Activated naive CD4-positive, alpha-beta T cell treated with anti-CD3 and anti-CD28 coated beads, Interleukin-2, amount 10 ng/mL, durations not matched to agents 7 days and 5 days (primary cell): ENCODE measurements at places on chromosomes 1 and 21.

GRCh38 chr1:166089804-166090203 lies 77.0 kb downstream of the FAM78B start:
- H3K36me3 ChIP-seq: no peaks in the 10 kb centered on the region
- H3K27me3 ChIP-seq: peaks cover 3% of the 10 kb centered on the region
- DNase-seq: peak; percentile 37
- H3K27ac ChIP-seq: no peak overlapping the region

DNA sequence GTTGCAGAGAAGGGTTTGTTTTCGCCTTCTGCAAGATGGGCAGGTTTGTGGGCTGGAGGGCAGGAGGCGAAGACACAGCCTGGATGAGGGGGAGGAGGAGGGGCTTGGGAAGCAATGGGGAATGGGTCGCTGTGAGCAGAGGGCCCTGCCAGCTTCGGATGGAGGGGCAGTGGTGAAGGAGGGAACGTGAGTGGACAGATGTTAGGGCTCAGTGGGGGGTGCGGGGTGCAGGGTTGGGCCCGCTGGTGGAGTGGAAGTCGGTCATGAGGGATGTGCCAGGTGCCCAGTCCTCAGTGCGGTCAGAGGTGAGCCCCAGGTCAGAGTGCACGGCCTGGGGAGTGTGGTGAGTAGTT lies 55.5 kb upstream of the ABCG1 start:
- H3K4me3 ChIP-seq: no peak overlapping the region
- no peak for DNase-seq
- peaks cover 13% of the 10 kb centered on the region for H3K27me3 ChIP-seq
- peaks cover 34% of the 10 kb centered on the region for H3K4me1 ChIP-seq

GRCh38 chr1:173916667-173917066 lies 460 bp downstream of the SERPINC1 start:
- DNase-seq: no peak
- peaks cover 10% of the 10 kb centered on the region for H3K27me3 ChIP-seq
- no peak overlapping the region for H3K27ac ChIP-seq

DNA sequence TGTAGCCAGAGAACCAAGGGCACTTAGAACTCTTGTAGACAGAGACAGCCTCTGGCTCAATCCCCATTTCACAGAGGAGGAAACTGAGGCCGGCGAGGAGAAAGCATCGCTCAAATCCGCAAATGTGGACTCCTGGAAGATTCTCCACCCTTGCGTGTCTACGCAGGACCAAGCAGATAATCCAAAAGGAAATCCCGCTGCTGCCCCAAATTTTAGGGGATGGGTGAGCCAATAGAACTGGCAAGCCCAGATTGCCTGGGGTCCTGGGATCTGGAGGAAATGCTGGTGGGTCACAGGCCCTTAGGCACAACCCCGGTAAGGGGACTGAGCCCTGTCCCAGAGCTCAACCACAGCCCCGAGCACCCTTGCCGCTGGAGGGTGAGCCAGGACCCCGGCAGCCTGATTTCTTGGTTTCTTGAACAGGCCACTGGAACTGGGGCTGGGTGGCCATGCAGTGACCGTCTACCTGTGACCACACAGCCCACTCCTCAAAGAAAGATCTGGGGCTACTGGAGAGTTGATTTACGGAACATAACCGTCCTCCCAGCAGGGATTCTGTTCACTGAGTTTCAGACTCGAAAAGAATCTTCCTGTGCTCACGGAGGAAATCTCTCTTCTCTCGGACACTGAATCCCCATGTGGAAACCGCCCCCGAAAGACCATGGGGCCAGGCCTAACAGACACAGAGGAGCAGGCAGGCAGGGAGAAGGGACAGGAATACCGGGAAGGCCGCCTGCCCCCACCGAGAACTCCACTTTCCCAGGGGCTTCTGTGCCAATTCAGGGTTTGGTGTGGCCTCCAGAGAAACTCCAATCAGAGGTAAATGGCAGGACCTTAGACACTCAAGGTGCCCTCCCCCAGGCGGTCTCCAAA lies 238.4 kb downstream of the NPHP4 start:
- no peaks in the 10 kb centered on the region for H3K4me1 ChIP-seq
- no peak for DNase-seq
- H3K36me3 ChIP-seq: no peaks in the 10 kb centered on the region
- no peak overlapping the region for H3K27ac ChIP-seq

DNA sequence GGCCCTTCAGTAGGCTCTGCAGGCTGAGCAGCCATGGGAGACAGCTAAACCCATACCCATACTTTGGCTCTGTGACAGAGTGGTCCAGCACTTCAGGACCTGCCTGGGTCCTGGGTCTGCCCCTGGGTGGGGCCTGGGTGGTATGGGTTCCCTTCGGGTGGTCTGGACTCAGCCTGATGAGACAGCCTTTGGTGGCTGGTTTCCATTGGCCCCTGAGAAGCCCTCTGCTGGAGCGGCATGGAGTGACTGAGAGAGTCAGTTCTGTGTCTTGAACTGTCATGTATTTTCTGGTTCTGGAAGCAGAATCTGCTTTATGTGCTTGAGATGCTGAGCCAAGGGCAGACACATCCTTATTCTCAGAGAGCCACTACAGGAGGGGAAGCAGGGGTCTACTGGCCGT lies 31.3 kb upstream of the KCNA2 start:
- H3K36me3 ChIP-seq: peaks cover 23% of the 10 kb centered on the region
- H3K4me3 ChIP-seq: no peak overlapping the region
- no peak for DNase-seq
- peaks cover 51% of the 10 kb centered on the region for H3K4me1 ChIP-seq
- H3K27ac ChIP-seq: peak overlapping the region; percentile 70

DNA sequence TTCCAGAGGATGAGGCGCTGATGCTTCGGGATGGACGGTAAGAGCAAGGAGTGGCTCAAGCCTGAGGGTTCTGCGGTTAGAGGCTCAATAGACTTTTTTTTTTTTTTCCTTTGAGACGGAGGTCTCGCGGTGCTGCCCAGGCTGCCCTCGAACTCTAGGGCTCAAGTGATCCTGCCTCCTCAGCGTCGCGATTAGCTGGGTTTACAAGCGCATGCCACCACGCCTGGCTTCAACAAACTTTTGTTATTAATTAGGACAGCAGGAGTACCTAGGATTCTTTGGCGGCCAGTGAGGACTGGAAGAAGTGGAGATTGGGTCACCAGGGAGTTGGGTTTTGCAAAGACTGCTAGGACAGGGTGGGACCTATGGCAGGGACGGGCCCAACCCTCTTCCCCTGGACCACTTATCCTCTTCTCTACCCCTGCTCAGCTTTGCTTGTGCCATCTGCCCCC lies 587 bp downstream of the SCNM1 start:
- H3K27me3 ChIP-seq: peaks cover 4% of the 10 kb centered on the region
- H3K27ac ChIP-seq: peak overlapping the region; percentile 93
- DNase-seq: no peak
- H3K4me1 ChIP-seq: peaks cover 56% of the 10 kb centered on the region
- H3K4me3 ChIP-seq: peak overlapping the region; percentile 86

- no peak for DNase-seq
- no peak overlapping the region for H3K4me3 ChIP-seq
- H3K27ac ChIP-seq: no peak overlapping the region
- no peaks in the 10 kb centered on the region for H3K27me3 ChIP-seq
- no peaks in the 10 kb centered on the region for H3K4me1 ChIP-seq
- no peaks in the 10 kb centered on the region for H3K36me3 ChIP-seq
These were observed 110.0 kb upstream of the SPAG17 start for GRCh38 chr1:118294875-118295642.

GRCh38 chr1:241773991-241774390 lies 74.0 kb upstream of the EXO1 start:
- no peaks in the 10 kb centered on the region for H3K27me3 ChIP-seq
- no peaks in the 10 kb centered on the region for H3K36me3 ChIP-seq
- H3K4me3 ChIP-seq: no peak overlapping the region
- no peak overlapping the region for H3K27ac ChIP-seq

- DNase-seq: peak; percentile 46
- H3K27ac ChIP-seq: peak overlapping the region; percentile 95
- H3K27me3 ChIP-seq: no peaks in the 10 kb centered on the region
These were observed 49.1 kb downstream of the ATP2B4 start for GRCh38 chr1:203675596-203676347.

GRCh38 chr1:212899845-212900244 lies 41.8 kb downstream of the FLVCR1 start:
- no peak overlapping the region for H3K4me3 ChIP-seq
- peaks cover 3% of the 10 kb centered on the region for H3K27me3 ChIP-seq
- H3K27ac ChIP-seq: no peak overlapping the region
- DNase-seq: no peak
- no peaks in the 10 kb centered on the region for H3K4me1 ChIP-seq
